Bronchial epithelial cell (primary cell): ENCODE measurements at places on chromosomes 6 and 20.
A peak's percentile ranks its signal among the peaks of the same experiment; 100 is the strongest.

DNA sequence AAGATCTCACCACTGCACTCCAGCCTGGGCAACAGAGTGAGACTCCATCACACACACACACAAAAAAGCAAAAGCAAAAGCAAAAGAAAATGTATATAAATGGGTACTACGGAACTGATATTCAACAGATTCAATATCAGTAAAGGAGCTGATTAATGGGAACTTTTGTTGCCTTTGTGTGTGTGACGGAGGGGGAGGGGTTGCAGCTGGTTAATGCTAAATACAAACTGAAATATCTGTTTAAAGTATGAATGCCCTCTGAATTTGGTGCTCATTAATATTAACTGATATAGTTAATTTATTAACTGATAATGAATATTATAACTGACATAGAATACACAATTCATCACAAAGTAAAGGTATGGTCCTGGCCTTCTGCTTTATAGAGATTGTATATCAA, 8.4 kb downstream of the NCOA6 start:
- no peak for DNase-seq

- DNase-seq, result peak; percentile 24
Measured at GRCh38 chr6:25202504-25202903, 76.7 kb upstream of the CARMIL1 start.

GRCh38 chr6:14799928-14800327, 445.9 kb upstream of the JARID2 start:
- DNase-seq, result peak; percentile 85

DNA sequence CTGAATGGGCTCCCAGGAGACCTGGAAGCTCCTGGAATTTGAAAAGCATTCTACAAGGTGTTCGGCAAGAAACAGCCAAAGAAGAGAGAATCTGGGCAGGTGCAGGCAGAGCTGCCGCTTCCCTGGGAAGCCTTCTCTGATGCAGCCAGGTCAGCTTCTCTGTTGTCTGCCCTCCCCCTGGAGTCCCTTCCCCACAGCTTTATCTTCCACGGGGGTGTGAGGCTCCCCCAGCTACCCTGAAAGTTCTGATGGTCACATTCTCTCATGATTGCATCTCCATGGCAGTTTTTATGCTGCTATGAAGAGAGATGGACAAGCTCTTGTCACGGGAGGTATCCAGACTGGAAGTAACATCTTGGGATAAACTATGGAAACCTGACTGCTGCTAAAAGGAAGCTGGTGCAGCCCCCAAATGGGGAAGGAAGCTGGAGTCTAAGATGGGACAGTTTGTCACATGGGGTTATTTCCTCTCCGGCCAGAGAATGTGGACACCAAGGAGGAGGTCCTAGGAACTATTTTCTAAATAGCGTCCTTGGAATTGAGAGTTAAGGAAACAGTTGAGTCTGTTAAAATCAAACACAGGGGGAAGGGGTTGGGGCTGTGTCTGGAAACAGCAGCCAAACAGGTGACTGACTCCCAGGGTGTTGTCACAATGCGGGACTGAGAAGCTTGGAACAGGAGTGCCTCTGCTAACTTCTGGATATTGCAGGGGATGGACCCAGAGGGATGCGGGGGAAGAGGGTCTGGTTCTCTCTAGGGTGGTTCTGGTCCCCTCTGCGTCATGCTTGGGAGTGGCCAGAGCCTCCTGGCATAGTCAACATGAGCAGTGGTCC, 91.1 kb downstream of the ASXL1 start:
- no peak for DNase-seq

DNA sequence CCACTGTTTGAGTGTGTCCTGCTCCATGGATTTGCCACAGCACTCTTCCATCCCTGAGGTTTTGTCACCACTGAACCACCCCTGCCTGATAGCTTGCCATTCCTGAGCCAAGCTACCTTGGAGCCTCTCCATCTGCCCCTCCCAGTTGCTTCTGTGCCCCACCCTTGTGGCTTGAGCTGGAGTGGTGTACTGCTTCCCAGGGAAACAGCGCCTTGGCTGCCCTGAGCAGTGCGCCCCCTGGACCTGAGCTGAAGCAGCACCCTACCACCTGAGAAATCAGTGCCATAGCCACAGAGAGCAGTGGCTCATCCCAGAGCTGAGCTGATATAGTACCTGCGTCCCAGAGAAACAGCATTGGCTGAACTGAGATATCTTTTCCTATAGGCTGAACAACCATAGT, 40.3 kb downstream of the IL22RA2 start:
- no peak for DNase-seq

DNA sequence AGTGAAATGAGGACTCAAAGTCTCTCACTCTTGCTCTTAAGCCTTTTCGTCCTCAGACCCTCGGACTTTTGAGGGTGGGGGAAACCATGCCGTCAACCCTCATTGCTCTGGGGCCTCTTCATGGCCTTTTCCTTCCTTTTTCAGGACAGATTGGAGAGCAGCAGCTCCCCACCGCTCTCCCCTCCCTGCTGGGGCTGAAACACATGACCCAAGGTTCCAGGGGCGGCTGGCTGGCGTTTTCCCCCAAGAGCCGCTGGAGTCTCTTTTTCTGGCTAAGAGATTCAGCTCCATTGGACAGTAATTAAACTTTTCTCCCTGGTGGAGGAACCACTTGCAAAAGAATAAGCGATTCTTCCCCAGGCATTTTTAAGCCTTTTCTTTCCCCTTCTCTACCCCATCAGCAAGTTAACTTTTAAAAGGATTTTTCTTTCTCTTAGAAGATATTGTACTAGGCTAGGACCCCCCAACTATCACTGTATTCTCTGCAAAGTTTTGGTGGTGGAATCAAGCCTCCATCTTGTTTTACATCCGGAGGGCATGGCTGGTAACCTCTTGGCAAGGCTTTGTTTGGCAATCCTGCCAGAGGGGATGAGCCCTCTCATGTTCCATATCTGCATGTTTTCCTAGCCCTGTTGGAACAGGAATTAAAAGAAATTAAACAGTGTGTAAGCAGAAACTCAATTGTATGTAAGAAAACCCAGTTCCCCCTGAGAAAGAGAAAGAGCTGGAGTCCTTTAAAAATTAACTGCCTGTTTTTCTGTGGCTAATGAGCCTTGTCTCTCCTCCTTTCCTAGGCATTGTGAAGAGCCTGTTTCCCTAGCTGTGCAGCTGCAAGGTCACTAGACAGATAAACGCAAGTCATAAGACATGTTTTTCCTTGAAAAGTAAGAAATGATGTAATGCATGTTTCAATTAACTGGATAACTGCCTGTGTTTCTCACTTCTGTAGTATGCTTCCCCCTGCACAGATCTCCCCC, 100.8 kb upstream of the GPR6 start:
- no peak for DNase-seq

DNA sequence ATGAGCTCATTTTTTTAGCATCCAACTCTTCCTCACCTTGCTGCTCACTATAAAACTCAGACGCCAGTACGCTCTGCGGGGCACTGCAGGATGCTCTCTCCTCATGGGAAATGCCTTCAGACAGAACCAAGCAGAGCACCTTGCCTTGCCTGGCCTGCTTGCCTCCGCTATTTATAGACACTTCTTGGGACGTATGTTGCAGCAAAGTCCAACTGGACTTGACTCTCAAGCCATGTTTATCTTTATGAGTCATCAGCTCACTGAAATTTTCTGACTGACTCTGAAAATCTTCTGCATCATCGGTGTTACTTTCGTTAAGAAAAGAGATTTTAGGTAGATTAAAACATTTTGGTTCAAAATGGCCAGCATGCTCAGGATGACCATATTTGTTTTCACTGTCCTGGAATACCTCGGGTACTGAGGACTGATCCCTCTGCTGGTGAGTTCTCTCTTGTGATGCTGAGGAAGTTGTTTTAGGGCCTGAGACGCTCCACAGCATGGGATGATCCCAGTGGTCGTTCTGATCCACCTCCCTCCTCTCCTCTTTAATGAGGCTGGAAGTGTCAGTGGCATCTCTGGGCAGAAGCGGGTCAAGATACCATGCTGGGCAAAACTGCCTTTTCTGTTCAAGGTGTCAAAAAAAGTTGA, 204.5 kb downstream of the KIF16B start:
- DNase-seq, result peak; percentile 12

GRCh38 chr6:49849213-49849907, 17.0 kb downstream of the CRISP1 start:
- peak; percentile 66 for DNase-seq

GRCh38 chr6:43900560-43900915, 130.5 kb downstream of the VEGFA start:
- no peak for DNase-seq

GRCh38 chr20:64150756-64151632, 13.3 kb upstream of the MYT1 start:
- DNase-seq, result no peak

- DNase-seq, result no peak
Measured at GRCh38 chr6:46095251-46095650, 34.5 kb upstream of the ENPP4 start.

- no peak for DNase-seq
Measured at GRCh38 chr6:44342489-44342888, at the start of gene SPATS1. Gene SPATS1 (plus strand): TSS chr6:44342650. CDS start chr6:44343096, 446 bp downstream.

GRCh38 chr20:46512943-46513844, at the start of gene ZNF334:
Gene ZNF334 (minus strand): TSS chr20:46513559. CDS start chr20:46512102, 1,457 bp downstream.
- peak; percentile 23 for DNase-seq

DNA sequence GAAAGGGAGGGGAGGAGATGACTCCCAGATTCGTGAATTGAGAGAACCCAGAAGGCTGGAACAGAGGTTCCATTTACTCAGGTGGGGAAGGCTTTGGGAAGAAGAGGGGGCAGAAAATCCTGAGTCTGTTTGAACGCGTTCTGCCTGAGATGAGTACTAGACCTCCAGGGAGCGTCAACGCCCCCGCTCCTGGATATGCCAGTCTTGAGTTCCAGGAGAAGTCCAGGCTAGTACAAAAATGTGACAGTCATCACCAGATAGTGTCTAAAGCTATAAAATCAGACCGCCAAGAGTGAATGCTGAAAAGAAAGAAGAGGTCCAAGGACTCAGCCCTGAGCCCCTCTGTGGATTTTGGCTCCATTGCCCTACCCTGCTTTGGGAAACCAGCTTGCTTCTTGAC, 8.6 kb downstream of the AHCY start:
- DNase-seq, result no peak

GRCh38 chr6:52496631-52497030, 76.5 kb downstream of the EFHC1 start:
- no peak for DNase-seq

- DNase-seq, result peak; percentile 93
Measured at GRCh38 chr20:57772349-57772964, 62.6 kb upstream of the PMEPA1 start.

GRCh38 chr20:59574308-59574707, 30.0 kb upstream of the PHACTR3 start:
- DNase-seq, result no peak

DNA sequence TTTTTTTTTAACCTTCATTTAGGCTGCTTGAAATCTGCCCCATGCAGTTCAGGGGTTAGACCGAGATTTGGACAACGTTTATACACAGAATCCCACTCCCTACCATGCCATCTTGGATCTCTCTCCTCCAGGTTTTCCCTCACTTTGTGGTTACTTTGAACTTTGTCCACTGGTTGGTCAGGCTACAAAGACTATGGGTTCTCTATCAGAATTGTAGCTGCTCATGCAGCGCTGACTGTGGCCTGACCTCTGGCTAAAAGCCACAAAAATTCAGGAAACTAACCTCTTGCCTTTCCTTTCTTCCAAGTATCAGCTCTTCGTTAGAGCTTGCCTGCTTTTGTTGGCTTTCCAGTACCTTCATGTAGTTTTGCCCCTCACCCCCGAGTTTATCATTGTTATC, 44.9 kb upstream of the KCNG1 start:
- DNase-seq, result no peak
